Esophagus squamous epithelium (tissue), 5 donors: ENCODE measurements at places on chromosomes 4 and X.

DNA sequence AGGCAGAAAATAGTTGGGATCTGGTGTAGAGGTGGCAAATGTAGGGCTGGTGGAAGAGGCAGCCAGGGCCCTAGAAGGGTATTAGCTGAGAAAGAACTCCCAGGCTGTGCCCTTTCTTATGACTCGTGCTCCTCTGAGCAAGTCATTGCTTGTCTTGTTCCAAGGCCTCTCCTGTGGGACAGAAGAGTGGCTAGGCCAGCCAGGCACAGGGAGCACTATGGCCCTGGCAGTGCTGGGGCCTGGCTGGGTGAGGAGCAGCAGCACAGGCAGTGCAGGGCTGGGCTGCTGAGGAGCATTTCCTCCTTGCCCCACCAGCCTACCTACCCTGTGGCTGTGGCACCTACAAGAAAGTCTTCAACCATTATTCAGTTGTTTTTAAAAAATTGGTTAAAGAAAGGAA lies 298.5 kb upstream of the NR3C2 start:
- DNase-seq = no peak

DNA sequence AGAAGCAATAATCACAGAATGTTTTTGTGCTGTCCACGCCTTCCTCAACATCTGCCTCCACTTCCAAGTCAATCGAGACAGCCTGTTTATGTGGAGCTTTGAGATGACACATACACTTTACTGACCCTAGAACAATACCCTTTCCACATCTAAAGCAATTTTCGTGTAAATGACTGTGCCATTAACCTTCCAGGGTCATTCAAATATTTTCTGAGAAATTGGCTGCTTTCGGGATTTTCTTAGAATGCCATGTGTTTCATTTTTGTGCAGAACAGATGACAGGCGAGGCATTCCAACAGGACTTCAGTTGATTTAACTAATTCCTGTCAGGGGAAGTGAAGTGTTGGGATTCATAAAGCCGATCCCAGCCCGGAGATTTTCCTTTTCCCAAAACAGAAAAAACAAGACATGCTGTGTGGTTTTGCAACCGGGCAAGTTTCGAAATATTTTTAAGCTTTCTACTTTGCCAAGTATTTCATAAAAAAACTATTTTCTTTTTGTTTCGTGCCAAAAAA lies 73.9 kb downstream of the SORBS2 start:
- DNase-seq = no peak

DNA sequence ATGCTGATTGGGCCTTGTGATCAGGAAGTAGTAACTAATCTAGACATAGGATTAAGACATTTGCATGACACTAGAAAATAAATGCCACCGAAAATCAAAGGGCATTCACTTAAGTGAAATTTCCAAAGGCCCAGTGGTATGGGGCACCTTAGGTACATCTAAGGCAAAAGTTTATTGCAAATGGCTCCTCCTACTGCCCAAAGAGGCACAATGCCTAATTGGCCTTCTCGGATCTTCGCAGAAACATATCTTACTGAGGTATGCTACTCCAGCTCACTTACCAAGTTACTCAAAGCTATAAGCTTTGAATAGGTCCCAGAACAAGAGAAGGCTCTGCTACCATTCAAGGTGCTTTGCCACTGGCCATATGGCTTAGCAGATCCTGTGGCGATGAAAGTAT lies 174.8 kb upstream of the CXCL13 start:
- no peak for DNase-seq

GRCh38 chr4:69697536-69698242 lies 44.6 kb upstream of the UGT2A1 start:
- DNase-seq = no peak

GRCh38 chr4:134408897-134409296 lies 207.3 kb upstream of the PABPC4L start:
- DNase-seq = no peak

DNA sequence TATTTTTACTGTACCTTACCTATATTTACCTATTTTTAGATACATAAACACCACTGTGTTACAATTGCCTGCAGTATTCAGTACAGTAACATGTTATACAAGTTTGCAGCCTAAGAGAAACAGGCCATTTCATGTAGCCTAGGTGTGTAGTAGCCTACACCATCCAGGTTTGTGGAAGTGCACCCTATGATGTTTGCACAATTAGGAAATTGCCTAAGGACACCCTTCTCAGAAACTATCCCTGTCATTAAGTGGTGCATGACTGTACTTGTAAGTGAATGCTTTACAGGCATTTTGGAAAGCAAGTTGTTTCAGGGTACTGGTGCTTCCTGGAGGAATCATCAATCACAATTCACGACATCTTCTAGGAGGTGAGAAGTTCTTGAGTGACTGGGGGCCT lies 991.8 kb upstream of the SLIT2 start:
- DNase-seq = no peak

- no peak for DNase-seq
These were observed 180.3 kb upstream of the KLHL4 start for GRCh38 chrX:87337267-87337666.

DNA sequence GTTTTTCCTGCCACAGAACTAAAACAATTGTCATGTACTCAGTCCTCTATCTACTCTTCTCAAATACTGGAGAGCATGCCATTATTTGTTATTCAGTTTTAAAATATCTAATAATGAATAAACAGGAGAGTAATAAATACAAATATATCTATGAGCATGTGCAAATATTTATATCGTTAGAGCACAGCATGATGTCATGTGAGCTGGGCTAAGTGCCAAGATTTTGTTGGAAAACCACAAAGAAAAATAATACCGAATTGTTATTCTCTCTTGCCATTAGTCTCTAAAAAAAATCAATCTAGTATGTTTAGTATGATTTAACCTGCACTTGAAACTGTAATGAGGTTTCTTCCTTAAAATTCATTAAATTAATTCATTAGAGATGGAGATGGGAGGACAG lies 97.3 kb downstream of the DDX60 start:
- DNase-seq = no peak

DNA sequence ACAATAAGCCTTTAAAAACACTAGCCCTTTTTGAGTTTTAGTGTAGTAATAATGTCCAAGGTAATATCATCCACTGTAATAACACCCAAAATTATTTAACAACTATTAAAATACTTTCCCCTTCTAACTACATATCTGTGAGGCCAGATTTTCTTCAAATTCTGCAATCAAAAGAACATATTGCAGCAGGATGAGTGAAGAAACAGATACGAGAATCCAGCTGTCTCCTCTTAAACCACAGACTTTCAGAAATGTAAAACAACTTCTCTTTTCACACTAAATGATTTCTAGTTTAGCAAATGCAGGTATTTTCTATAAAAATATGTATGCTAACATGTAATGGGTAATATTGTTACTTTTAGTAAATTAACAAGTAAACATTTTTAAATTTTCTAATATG lies 148.9 kb downstream of the PRDM5 start:
- no peak for DNase-seq
